ENCODE measurements at places on chromosomes 7 and 10.

- DNase-seq, result no peak
These were observed 3.1 kb downstream of the USP6NL start for GRCh38 chr10:11608159-11609013.

DNA sequence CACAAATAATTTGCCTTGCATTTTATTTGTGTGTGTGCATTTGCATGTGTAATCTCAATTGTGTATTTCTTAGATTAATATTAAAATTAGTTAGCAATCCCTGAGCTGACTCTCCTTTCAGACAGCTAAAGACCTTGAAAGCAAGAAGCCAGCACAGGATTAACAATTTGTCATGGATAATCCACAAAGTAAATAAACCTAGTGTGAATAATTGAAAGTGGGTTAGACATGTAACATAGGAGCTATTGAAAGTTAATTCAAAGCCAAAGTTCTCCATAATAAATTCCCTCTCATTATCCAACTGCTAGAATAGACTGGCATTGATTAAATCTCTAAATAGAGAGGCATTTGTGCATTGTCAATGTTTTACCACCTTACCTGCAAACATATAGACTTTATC is 326.1 kb downstream of the PLXDC2 start:
- DNase-seq, result no peak

- DNase-seq, result no peak
These were observed 115.8 kb downstream of the SEMA3D start for GRCh38 chr7:85070967-85071628.

DNA sequence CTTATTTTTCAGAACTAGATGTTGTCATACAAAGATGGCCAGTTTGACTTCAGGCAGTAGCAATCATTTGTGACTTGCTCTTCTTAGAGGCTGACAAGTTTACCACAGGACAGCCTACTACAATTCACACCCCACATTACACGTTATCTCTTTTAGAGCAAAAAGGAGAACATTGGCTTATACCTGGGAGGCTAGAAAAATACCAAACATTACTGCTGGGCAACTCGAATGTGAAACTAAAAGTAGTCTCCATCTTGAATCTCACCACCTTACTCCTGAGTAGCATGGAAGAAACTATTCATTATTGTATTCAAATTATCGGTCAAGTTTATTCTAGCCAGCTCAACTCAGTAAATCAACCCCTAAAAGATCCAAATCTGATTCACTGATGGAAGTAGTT is 90.7 kb upstream of the TMEM26 start:
- no peak for DNase-seq

GRCh38 chr7:30561389-30561788 is 33.3 kb upstream of the GARS1 start:
- no peak for DNase-seq

DNA sequence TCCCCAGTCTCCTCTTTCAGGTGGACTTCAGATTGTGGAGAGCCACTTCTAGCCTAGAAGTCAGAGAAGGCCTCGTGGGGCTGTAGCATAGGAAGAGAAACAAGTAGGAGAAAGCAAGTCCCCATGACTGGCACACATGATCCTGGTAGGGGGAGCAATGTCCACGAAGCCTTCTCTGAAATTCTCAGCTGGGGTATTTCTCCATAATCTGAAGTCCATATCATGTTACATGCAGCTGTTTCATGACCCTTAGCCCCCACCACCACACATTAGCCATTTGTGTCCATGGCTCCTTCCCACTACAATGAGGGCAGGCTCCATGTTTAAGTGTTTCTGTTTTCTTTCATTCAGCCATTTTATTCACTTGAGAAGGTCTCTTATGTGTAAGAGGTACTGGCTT is 43.2 kb downstream of the LAMB4 start:
- no peak for DNase-seq

DNA sequence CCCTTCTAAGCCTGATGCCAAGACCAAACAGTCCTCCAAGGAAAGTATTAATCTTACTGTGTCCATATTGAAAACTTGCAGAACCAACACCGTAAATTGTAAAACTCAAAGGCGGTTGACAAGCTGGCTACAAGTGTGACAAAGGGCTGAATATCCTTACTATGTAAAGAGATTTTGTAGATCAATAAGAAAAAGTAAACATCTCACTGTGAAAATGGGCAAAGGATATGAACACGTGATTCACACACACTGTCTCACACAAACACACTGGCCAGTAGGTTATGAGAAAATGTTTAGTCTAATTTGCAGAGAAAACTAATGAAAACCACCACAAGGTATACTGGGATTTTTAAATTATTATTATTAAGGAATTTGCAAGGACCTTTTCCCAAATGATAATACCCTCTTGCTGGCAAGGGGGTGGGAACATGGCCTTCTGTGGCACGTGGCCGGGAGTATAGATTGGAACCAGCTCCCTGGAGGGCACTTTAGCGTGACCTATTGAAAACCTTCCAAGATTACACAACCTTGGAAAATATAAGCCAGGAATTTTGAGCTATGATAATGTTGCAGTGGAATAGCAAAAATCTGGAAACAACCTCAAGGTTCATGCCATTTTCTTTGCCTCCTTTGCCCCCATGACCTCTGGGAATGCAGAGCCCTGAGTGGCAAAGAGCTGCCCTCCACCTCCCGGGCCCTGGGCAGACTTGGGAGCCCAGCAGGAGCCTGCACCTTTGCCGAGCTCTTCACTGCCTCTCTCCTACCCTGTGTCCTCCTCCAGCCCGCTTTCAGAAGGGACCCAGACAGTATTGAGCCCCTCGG is 26.2 kb upstream of the SLC29A3 start:
- DNase-seq, result no peak

DNA sequence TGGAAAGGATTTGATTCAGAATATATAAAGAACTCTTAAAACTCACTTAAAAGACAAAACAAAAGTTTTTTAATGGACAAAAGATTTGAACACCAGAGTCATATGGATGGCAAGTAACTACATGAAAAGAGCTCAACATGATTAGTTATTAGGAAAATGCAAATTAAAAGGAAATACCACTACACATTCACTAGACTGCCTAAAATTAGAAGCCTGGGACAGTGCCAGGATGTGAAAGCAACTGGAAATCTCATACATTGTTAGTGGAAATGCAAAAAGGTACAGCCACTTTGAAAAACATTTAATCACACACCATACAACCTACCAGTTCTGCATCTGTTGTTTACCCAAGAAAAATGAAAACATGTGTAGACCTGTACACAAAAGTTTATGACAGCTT is 48.8 kb downstream of the RALA start:
- DNase-seq, result no peak

DNA sequence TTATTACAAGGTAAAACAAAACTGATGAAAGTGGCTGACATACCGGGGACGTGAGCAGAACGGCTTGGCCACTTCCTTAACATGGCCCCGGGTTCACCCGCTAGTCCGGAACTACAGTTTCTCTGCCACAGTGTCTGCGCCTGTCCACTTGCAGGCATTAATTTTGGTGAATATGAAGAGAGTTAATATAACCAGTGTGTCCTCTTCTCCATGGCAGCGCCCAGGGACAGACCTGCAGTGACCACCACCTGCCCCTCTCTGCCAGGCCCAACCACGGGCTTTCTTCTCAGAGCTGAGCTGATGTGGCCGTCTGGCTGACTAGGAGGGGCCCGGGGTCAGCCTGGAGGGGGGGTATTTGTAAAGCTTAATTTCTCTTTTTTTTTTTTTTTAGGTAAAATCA is 1.1 kb upstream of the NDUFB2 start:
- no peak for DNase-seq

- DNase-seq, result no peak
These were observed 159.7 kb downstream of the USP6NL start for GRCh38 chr10:11451640-11452260.

DNA sequence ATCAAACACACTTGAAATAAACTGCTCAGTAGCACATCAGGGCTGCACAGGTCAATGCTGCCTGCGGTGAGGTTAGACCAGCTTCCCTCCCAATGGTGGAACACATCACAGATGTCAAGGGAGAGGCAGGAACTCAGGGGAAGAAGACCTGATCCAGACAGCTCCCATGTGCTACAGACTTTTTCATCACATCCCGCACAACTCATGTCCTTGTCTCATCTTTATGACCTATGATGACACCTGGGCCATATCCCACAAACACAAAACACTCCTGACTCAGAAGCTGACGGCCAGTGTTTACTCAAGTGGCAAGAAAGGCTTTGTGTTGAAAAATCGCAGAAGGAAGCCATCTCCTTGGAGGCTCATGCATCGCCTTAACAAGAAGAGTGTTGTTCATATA is 91.6 kb downstream of the HTR5A start:
- DNase-seq, result no peak

DNA sequence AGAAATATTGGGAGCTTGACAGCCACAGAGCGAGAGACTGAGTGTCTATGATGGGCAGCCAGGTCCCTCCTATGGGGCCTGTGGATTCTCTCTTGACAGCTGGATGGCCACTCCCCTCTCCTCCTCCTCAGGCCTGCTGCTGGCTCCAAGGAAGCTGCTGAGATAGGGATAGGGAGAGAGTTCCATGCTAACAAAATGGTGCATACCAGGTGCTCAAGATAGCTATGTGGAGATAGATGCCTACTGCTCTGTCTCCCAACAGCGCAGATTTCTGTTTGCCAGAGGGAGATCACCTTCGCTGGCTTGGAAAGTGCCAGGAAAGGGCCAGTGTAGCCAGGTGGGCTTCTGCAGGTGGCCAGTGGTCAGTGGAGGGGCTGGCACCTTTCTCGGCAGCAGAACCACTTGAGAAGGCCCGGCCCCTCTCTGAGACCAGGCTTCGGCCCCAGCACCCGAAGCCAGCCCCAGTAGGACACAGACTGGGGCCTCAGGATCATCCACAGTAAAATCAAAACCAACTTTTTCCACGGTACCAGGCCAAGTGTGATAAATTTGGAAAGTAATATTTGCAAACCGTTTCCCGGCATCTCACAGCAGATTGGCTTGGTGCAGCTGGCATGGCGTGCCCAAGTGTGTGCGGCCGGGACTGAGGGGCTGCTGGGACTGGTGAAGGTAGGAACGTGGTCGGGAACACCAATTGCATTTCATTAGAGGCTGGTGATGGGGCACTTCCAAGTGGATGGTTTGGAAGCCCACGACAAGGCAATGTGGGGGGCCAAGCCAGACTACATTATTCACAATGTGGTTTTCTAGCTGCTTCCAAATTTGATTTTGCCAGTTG is 139.6 kb downstream of the PTPN20 start:
- no peak for DNase-seq

GRCh38 chr10:6787091-6787490 is 207.0 kb upstream of the PRKCQ start:
- DNase-seq, result no peak

GRCh38 chr7:149846436-149847046 is 8.4 kb downstream of the ZNF862 start:
- no peak for DNase-seq

- DNase-seq, result no peak
These were observed 154.7 kb downstream of the NEURL1 start for GRCh38 chr10:103648251-103648635.

DNA sequence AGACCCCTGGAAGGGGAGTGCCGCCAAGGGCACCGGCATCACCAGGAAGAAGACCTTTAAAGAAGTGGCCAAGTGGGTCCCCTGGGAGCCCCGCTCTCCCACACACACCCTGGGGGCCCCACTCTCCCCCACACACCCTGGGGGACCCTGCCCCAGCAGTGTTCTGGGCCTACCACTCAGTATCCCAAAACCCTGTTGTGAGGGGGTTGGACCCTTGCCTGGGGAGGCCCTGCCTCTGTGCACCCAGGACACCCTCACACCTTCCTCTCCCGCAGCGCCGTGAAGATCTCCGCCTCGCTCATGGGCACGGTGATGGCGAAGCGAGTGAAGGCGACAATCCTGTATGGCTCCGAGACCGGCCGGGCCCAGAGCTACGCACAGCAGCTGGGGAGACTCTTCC is 10.7 kb downstream of the NOS3 start:
- no peak for DNase-seq

DNA sequence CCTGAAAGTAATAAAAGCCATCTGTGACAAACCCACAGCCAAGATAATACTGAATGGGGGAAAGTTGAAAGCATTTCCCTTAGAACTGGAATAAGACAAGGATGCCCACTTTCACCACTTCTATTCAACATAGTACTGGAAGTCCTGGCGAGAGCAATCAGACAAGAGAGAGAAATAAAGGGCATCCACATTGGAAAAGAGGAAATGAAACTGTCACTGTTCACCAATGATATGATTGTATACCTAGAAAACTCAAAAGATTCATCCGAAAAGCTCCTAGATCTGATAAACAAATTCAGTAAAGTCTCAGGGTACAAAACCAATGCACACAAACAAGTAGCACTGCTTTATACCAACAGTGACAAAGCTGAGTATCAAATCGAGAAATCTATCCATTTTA is 581.7 kb upstream of the TEX47 start:
- no peak for DNase-seq

DNA sequence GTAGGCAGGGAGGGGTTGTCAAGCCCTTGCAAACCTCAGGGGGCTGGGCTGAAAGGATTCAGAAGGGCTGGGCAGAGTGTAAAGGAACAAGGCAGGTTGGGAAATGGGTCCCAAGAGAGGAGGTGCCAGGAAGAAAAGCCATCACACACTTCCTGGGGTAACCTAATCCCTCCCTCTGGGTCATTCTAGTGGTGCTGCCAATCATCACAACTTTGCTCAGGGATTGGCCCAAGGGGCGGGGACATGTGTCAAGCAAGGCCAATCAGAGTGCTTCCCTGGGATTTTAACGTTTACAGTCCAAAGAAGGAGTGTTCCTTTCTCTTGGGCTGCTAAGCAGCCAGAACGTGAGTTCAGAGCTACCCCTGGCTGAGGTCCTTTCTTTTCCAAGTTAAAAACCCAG is 57.1 kb upstream of the NPTX2 start:
- DNase-seq, result no peak

DNA sequence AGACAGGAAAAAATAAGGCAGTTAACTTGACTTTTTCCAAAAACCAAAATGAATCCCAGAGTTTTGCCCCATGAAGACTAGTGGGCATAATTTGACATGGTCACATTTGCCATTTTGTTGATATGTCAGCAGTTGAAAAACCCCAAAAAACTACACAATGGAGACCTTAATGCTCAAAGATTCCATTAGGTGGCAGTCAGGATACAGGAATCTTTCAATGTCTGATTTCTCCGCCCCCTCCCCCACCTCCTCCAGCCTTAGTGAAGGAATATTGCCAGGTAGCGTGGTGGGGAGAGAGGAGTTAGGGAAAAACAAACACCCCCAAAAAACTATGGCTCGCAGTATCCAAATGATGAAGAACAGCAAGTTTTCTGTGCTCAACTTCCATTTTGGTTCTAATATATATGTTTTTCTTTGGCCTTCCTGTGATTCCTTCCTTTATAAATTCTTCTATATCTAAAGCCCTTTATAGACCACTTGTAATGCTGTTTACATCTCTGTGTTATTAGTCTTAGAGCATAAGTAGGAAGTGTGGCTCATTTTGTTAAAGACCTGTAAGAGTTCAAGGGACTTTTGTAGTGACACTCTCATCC is 6.7 kb upstream of the SMNDC1 start:
- DNase-seq, result peak; percentile 58

GRCh38 chr10:121988361-121989324 is at the start of gene TACC2:
Gene TACC2 (plus strand): TSS chr10:121989163. CDS start chr10:122021982, 32,819 bp downstream.
- no peak for DNase-seq

- no peak for DNase-seq
These were observed 13.4 kb downstream of the BRI3 start for GRCh38 chr7:98294798-98295382.

GRCh38 chr7:111593343-111593742 is 31.1 kb upstream of the IMMP2L start:
- no peak for DNase-seq

GRCh38 chr7:159240962-159241361 is 96.3 kb upstream of the VIPR2 start:
- DNase-seq, result no peak

GRCh38 chr10:33111488-33112051 is 153.5 kb upstream of the ITGB1 start:
- no peak for DNase-seq

- DNase-seq, result no peak
These were observed 3.5 kb downstream of the ASB13 start for GRCh38 chr10:5662708-5663579.

Data from midbrain (tissue), 1 donor.